Activated T-helper 1 cell treated with anti-CD3 and anti-CD28 coated beads, Interleukin-2, amount 50 U/mL, for 16 hours (primary cell): ENCODE measurements at places on chromosomes 1 and 21.

DNA sequence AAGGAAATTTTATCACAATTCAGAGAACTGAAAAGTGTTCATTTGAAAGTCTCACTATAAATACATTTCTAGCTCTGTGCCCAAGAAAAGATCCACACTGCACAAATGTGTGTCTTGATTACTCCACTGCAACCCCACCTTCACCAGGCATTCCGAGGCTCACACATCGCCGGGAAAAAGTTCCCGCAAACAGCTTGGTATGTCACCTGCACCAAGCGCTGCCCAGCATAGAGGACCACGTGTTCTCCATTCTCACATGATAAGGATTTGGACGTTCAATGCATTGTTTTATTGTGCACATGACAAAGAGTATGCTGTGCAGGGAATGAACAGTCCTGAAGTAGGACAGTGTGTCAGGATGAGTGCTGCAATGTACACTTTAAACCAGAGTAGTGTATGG, 70.1 kb downstream of the ERG start:
- DNase-seq, result no peak

GRCh38 chr1:210483821-210484220, 155.1 kb downstream of the HHAT start:
- DNase-seq, result no peak

DNA sequence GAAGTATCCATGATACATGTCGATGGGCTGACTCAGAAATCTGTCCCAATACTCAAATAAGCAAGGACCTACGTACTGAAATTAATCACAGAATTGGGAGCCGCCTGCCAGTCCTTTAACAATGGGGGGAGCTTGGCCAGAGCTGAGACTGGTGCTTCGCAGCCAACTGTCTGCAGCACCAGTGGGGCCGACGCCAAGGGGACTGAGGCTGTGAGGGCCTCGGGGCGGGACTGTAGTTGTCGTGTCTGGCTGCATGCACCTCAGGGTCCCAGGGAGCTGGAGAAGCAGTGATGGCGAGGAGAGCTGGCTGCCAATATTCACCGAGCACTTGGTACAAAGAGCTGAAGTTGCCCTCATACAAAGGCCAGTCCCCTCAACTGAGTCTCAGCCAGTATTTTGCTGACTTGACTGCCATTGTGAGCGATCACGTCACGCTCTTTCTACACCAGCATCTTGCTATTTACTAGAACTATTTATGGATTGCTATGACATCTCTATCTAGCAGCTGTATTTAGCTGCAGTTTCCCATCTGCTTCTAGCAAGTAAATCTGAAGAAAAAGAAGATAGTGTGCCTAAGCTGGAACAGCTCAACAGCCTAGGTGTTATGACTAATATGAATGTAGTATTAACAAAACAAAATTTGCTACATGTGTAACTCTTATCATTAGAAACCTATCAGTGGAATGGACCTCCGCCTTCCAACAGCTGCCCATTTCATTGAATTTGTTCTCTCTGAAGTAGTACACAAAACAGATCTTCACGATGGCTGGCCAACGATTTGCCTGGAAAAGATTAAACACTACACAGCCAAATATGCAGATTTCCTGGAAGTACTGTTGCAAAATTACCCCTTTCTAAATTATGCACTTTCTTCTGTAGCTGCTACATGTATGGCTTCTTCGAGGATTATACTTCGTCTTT, 29.1 kb downstream of the EVI5 start:
- no peak for DNase-seq

DNA sequence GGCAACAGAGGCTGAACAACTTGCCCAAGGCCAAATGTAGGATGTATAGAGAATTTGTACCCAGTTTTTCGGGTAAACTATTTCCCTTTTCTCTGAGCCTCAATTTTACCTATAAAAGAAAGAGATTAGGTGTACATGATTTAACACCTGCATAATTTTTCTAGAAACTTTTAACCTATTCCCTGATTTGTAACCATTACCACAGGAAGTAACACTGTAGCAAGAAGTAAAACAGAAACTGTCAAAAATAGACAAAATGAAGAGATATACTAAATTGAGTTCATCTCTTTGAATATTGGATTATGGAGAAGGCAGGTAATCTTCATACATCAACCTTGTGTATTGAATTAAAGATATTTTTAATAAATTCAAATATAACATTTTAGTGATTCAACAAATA, 136.2 kb downstream of the ZC3H11B start:
- no peak for DNase-seq

DNA sequence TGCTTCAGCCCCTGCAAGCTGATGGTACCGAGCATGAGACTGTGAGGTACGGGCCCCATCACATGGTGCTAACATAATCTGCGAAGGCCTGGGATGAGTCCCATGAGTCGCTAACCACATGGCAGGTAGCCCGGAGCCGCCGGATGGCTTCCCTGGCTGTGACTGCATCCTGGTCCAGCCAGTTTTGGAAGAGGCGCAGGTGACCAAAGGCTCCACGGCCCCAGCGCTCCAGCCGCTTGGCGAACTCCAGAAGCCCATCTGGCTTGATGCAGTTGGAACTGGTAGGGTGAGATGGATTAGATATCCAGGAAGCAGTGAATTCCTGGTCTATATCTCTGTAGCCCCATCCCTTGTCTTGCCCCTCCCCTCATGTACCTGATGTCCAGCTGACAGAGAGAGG, 24.6 kb downstream of the LRRC41 start:
- no peak for DNase-seq

GRCh38 chr1:208222376-208223126, 21.6 kb downstream of the PLXNA2 start:
- DNase-seq, result no peak

DNA sequence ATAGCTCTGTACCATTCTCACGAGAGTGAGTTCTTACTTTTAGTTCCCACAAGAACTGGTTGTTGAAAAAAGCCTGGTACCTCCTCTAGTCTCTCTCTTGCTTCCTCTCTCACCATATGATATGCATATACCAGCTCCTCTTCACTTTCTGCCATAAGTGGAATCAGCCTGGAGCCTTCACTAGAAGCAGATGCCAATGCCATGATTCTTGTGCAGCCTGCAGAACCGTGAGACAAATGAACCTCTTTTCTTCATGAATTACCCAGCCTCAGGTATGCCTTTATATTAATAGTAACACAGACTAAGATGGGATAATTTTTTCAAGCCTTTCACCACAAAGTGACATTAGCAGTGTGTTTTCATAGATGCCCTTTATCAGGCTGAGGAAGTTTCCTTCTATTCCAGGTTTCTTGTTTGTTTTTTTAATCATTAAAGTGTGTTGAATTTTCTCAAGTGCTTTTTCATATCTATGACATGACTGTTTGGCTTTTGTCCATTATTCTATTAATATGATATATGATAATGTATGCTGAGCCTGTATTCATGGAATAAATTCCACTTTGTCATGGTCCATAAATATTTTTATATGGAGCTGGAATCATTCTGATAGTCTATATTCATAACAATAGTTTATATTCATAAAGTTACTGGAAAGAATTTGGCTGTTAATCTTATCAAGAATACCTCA, 40.7 kb upstream of the C1orf185 start:
- DNase-seq, result no peak

GRCh38 chr1:200740571-200741208, 2.0 kb downstream of the CAMSAP2 start:
- no peak for DNase-seq

DNA sequence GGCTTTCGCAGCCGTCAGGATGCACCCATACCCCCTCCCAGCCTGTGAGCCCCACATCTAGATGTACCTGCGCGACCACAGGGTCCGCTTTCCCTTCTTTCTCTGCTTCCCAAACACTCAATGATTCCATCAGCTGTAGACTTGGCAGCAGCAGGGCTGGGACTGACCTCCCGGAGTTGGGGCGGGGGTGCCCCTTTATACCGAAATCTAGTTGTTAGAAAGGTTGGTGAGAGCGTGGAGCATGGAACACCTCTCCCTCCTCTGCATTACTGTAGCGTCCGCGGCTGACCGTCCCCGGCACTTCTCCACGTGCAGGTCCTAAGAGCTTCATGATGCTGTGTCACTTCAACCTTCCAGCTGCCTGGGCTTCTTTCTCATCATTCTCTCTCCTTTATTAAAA, 21.1 kb upstream of the ACTRT2 start:
- no peak for DNase-seq

GRCh38 chr21:42003051-42003461, 7.1 kb downstream of the ZBTB21 start:
- DNase-seq, result no peak

GRCh38 chr1:46517010-46517600, 27.5 kb downstream of the DMBX1 start:
- DNase-seq, result no peak

- DNase-seq, result no peak
Observed at GRCh38 chr21:15986277-15986676, 256.5 kb downstream of the USP25 start.

DNA sequence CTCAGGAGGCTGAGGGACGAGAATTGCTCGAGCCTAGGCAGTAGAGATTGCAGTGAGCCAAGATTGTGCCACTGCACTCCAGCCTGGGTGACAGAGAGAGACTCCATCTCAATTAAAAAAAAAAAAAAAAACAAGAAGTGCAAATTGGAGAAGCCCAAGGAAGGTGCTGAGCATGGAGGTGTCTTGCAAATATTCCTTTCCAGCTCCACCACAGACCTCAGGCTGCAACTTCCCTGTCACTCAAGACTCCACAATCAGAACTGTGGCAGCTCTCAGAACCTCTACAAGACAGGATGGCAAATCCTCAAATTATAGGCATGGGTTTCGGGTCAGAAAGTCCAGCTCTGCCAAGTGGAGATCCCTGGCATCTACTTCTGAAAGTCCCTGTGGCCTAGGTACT, 104.4 kb upstream of the TIAM1 start:
- no peak for DNase-seq

GRCh38 chr1:59100708-59101374, 196.1 kb upstream of the FGGY start:
- DNase-seq, result no peak

DNA sequence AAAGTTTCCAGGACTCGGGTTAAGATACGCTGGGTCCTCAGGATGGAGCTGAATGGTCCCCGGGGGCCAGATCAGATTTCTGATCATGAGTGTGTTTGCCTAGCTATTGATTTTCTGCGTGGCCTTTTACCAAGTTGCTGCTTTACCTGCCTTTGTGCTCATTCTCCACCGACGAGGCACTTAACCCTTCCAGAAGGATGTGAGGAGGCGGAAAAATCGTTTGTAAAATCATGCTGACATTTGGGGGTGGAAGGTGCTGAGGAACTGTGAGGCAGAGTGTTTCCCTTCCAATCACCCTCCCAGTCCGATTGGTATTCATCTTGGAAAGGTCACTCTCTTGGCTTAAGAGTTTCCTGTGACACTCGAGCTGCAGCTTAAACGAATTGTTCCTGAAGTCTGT, 337.1 kb upstream of the KAZN start:
- DNase-seq, result no peak

GRCh38 chr1:169161496-169162194, 55.2 kb downstream of the ATP1B1 start:
- DNase-seq, result no peak

DNA sequence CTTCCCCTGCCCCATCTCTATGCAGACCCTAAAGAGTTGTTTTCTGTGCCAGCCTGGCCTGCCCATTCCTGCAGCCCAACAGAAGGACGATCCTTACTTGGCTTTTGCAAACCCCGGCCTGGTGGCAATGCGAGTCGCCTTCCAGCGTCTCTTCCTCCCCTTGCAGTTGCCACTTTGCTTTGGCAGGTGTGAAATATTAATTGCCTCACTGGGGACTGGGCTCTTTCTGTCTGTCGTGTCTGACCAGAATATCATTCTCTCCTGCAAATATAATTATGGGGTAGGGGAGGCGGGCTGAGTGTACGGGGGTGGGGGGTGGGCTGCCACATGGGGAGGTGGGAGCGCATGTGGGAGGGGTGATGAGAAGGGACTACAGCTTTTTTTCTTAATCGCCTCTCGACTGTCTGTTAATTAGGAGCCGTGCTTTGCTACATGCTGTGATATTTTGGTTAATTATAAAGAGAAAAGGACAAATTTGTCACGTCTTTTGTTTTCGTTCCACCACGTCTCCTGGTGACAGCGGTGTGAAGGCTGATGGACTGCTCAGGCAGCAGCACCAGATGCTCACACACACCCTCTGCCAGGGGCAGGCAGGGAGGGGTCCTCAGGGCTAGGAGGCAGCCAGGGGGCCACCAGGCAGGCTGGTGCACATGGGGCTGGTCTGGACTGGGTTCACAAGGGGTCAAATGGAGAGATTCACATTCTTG, 80.1 kb upstream of the CD34 start:
- no peak for DNase-seq

DNA sequence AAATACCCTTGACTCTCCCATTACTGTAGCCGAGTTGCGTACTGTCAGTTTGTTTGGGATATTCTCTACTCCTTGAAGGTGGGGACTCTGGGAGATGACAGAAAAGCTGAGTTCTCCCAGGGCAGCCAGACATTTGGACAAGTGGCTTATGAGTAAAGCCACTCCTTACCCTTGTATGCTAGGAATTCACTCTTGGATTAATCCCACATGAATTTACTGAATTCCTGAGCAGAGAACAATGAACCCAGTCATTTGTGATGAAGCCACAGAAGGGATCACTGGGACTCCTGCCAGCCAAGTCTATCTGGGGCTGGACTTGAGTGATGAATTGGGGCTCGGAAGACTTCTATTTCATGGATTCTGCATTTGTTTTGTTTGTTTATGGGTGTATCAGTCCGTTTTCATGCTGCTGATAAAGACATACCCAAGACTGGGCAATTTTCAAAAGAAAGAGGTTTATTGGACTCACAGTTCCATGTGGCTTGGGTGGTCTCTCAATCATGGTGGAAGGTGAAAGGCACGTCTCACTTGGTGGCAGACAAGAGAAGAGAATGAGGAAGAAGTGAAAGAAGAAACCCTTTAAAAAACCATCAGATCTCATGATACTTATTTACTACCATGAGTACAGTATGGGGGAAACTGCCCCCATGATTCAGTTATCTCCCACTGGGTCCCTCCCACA, 25.1 kb downstream of the C1orf116 start:
- no peak for DNase-seq

DNA sequence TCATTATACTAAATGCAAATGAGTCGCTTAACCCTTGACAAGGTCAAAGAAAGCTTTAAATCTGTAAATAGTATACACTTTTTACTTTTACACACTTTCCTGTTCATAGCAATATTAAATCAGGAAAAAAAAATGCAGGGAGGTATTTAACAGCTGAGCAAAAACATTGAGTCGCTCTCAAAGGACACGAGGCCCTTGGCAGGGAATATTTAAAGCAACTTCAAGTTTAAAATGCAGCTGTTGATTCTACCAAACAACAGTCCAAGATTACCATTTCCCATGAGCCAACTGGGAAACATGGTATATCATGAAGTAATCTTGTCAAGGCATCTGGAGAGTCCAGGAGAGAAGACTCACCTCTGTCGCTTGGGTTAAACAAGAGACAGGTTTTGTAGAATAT, 62.7 kb downstream of the CAPN2 start:
- no peak for DNase-seq

- no peak for DNase-seq
Observed at GRCh38 chr1:11857164-11857851, 1.4 kb downstream of the NPPB start.

GRCh38 chr1:41431490-41432350, 52.8 kb downstream of the EDN2 start:
- DNase-seq, result no peak

DNA sequence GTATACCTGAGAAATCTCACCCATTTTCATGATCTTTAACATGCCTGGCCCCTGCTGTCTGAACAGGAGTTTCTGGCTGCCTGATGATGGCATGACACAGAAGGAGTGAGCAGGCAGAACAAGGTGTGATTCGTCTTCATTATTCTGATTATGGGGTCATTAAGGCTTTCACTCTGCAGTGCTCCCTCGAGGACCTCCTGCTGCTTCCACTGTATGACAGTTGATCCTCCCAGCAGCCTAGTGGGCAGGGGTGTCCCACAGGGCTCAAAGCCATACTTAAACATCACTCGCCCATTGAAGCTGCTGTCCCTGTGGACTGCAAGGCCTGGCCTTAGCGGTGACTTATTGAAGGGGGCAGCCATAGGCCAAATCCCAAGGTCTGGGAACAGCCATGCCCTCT, 12.7 kb upstream of the PARS2 start:
- no peak for DNase-seq
